ENCODE measurements at places on chromosomes 6 and 20. TPM values are rescaled to one million over a fixed set of nuclear protein-coding genes. Genes with fewer than 3 reads are reported as not detected.
A peak's percentile ranks its signal among the peaks of the same experiment; 100 is the strongest.

RSPH3 gene
- total RNA-seq = 10.0 TPM

ZC3H12D gene
- 0.30 TPM for total RNA-seq

STMND1 gene
- not detected for total RNA-seq

PDYN gene
- not detected for total RNA-seq

ECT2L gene
- total RNA-seq = 3.5 TPM

MPIG6B gene
- total RNA-seq = 0.55 TPM

DAAM2 gene
- 8.3 TPM for total RNA-seq

SIGLEC1 gene
- total RNA-seq = 3.9 TPM

LSM14B gene
- total RNA-seq = 26.1 TPM

CEP250 gene
- 13.0 TPM for total RNA-seq

GRCh38 chr6:159871241-159871640 is 19.5 kb upstream of the MAS1 start:
- DNase-seq = no peak

- DNase-seq = no peak
These were observed 4.7 kb downstream of the DNTTIP1 start for GRCh38 chr20:45796337-45797065.

DNA sequence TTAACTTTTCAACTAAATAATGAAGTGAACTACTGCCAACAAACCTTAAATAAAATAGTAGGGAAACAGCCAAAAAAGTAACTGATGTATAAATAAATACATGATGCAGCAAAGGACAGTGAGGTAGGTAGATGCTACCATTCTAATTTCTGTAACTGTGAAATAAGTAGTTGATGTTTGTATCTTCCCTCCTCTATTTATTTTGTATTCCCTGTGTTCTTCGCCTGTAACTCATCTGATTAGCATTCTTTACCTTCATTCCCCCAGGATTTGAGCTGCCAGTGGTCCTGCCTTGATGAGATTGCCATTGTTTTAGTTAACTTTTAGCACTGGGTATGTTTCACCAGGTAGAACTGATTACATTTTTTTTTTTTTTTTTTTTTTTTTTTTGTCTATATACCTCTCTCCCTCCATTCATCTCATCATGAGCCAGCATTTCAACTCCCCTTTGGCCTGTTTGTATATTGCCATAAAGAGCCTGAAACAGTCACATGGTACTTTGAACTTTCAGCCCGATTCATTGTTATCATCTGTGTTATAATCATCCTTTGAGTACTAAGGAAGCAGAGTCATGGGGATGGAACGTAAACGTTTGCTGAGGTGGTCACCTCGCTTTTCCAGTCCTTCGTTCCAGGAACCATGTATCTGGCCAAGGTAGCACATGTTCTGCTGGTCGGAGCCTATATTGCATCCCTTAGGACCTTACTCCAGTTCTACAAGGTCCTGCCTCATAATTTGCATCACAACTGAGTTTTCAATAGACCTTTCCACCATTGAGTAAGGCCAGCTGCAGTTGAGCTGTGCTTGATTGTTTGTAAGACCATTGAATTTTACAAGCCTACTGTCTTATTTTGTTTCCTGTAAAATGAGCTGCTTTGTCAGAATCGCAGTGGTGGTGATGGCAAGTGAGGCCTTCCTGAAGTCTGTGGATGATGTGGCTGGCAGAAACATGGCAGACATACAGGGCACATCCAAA is 107.6 kb downstream of the JAG1 start:
- no peak for DNase-seq

- no peak for DNase-seq
These were observed 43.6 kb upstream of the PHACTR3 start for GRCh38 chr20:59560588-59561227.

GRCh38 chr20:561437-562231 is 18.0 kb upstream of the CSNK2A1 start:
- peak; percentile 82 for DNase-seq

DNA sequence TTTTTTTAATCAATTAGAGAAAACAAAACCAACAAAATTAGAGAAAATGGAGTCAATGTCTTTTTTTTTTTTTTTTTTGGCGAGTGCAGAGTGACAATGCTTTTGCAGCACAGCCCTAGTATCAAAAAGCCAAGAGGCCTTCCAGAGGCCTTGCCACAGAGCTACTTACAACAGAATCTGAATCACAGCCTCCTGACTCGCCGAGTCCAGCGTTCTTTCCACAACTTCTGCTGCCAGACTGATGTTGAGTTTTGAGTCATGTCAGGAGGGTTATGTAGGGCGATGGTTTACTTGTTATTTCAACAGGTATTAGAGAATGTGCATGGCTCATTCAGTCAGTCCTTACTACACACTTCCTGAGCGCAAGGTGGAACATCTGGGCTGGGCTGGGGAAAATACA is 88.6 kb downstream of the FNDC1 start:
- DNase-seq = peak; percentile 68

DNA sequence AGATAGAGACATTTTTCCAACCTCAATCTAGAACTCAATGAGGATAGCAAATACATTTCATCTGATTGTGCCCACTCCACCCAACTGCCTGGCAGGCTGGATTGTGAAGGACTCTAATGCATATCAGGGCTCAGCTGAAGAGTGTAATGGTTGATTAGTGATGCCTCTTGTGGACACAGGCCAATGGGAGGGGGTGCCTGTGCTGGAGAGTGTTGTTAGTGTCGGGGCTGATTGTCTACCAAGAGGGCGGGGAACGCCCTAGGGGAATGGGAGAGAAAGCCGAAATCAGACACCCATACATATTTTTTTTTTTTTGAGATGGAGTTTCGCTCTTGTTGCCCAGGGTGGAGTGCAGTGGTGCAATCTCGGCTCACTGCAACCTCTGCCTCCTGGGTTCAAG is 103.7 kb upstream of the SALL4 start:
- DNase-seq = no peak

DNA sequence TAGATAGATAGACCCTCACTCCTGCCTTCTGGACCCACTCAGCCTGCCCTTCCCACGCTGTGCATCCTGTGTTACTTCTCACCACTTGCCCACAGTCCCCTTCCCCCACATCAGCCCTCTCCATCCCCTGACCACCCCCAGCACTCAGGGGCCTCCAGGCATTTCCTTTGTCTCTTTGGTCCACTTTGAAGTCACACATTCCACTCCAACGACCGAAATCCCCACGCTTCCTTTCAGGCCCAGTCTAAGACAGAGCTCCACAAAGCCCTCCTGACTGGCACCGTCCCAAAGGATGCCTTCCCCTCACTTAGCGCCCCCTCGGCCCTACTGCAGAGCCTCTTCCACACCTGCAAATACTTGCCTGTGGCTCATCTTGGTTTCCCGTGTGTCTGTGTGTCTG is 83.8 kb downstream of the FOXF2 start:
- DNase-seq = no peak

GRCh38 chr6:34890533-34890925 is 1.5 kb downstream of the ANKS1A start:
- no peak for DNase-seq

DNA sequence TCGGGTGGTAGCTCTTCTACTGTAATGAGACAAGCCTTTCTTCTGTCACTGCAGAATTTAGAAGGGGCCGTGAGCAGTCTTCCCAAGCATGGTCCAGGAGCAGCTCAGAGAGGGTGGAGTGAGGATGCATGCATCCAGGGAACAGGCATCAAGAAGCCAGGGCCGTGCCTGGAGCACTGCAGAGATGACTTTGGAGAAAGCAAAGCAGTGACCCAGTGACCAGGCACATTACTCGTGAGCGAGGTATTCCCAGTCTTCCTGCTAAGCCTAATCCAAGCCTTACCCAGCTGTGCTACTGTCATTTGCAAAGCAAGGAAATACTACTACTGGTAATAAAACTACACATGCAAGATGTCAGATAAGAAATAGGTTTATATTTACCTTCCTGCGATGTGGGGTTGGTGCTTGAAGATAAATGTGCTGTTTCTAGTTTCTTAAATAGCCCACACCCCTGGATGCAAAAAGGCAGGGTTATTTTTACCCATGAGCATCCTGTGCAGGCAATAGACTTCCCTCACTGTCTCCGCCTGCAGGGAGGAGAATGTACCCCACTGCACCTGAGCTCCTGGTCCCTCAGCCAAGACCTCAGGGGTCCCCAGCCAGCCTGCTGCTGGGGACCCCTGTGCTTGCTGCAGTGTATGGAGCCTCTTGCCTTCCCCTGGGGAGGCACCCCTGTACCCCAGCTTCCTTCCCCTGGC is 62.9 kb downstream of the SSR1 start:
- DNase-seq = no peak

DNA sequence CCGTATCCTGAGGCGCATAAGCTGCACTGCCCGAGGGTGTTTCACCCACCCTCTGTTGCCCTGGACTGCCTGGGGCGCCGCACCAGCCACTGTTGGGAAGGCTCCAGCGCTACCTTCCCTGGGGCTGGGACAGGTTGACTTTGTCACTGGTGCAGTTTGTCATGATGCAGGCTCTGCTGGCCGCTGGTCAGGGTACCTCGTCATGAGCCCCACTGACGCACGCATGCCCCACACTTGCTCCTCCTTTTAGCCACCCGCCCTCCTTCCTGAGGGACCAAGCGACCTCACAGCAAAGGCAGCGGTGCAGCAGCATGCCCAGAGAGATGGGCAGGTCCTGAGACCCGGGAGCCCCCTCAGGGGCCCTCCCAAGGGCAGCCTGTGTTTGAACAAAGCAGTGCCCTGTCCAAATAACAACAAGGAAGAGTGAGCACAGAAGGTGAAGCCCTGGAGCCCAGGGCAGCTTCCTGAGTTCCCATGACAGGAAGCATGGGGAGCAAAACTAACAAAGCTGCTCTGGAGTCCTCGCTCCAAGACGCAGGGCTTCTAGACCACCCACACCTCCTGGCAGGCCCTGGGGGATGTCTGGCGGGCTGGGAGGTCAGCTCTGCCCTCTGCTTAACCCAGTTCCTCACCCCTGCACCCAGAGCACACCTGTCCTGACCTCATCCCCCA is 50.1 kb upstream of the SMOC2 start:
- DNase-seq = no peak

- no peak for DNase-seq
These were observed 34.3 kb downstream of the ATRN start for GRCh38 chr20:3505148-3505547.

DNA sequence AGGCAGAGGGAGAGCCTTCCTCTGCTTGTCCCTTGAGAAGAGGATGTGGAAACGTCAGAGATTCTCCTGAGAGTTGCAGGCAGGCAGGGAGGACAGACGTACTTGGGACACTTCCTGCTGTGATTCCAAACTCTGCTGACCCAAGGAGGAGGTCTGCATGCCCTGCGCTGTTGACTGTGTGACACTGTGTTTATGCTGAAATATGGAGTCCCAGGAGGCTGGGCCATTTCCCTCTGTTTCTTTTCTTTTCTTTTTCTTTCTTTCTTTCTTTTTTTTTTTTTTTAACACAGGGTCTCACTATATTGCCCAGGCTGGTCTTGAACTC is 63.5 kb upstream of the BHLHE23 start:
- no peak for DNase-seq

- DNase-seq = no peak
These were observed 11.7 kb upstream of the SIRPG start for GRCh38 chr20:1669304-1669703.

DNA sequence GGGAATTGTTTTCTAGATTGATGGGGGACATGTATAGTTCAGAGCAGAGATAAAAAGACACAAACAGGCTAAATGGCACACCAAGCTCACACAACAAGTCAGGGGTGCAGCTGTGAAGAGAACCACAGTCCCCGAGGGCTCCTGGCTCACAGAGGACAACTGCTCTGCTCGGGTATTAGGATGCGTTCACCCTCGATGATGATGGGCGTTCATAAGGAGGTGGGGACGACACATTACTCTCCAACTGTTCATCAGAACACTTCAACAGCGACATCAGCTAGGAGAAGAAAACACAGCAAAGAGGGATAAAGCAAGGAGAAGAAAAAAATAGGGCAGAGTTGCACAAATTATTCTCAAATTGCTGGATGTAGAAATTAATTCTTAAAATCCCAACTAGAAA is 174.8 kb upstream of the RREB1 start:
- DNase-seq = no peak

GRCh38 chr6:40517654-40518053 is 69.5 kb downstream of the LRFN2 start:
- DNase-seq = no peak
